ENCODE measurements at places on chromosomes 7 and 10.

GRCh38 chr7:86320341-86320740 is 323.4 kb upstream of the GRM3 start:
- no peak for DNase-seq

DNA sequence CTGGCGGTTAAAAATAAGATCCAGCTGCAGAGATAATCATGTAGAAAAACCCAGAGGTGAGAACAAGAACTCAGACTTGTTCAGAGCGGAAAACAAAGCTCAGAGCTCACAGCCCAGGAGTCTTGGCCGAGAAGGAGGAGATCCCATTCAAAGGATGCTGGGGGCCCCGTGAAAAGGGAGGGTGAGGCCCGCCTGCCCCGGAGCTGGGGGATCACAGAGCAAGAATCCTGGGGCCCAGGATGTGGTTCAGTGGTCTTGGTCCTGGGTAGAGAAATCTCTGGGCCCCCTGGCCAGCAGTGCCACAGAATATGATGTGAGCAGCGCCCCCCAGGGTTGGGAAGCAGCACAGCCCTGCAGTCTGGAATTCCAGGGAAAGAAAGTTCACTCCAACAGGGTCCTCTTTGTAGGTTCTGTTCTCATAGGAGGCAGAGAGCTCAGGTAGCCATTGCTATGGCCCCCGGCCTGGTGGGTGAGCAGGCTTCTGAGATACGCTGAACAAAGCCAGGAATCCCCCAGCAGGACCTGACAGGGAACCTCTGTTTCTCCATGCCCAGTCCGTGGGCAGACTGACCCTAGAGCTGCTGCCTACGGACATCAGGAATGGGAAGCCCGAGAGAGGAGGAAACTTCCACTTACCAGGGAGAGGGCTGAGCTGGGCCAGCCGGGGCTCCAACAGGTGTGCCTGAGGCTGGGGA is 77.7 kb upstream of the GNA12 start:
- DNase-seq, result no peak

- DNase-seq, result no peak
These were observed 15.6 kb downstream of the BLNK start for GRCh38 chr10:96255549-96256333.

- no peak for DNase-seq
These were observed 216.8 kb upstream of the CCDC6 start for GRCh38 chr10:60123172-60123571.

DNA sequence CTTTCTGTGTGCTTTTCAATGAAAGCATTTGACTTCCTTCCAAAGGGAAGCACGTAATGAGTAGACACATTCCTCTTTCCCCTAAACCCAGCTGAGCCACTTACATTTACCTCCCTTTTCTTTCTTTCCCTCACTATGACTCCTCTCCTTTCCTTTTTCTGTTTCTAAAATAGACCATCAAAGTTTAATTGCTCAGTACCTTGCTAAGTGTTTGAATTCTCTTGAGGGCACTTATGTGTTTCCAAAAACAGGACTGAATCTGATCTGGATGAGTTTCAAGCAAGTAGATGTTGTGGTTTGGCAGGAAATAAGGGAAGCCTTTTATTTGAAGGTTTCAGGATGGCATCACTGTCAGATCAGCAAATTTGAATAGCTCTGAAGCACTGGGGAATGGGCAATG is 396.2 kb downstream of the REEP3 start:
- no peak for DNase-seq

DNA sequence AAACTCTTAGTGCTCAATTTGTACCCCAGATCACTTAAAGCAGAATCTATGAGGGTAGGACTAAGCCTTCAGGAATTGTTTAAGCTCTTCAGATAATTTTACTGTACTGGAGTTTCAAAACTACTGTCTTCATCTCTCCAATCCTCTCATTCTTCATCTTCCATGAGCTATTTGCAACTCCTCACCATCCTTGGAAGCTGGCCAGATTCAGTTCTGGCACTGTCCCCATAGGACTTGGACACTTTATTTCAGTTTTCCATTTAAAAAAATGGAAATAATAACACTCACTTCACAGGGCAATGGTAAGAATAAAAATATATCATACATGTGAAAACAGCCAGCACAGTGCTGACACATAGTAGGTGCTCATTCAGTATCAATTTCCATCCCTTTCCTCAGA is 74.6 kb downstream of the PPP1R17 start:
- DNase-seq, result no peak

Data from hematopoietic multipotent progenitor cell treated with erythropoietin and hydrocortisone succinate and interleukin-3 and kit ligand, for 4 days (in vitro differentiated cells).